NCI-H146 (cell line): ENCODE measurements at places on chromosomes 1 and 21.

- DNase-seq: peak; percentile 0
Measured at GRCh38 chr1:199135901-199136300, 497.1 kb downstream of the PTPRC start.

DNA sequence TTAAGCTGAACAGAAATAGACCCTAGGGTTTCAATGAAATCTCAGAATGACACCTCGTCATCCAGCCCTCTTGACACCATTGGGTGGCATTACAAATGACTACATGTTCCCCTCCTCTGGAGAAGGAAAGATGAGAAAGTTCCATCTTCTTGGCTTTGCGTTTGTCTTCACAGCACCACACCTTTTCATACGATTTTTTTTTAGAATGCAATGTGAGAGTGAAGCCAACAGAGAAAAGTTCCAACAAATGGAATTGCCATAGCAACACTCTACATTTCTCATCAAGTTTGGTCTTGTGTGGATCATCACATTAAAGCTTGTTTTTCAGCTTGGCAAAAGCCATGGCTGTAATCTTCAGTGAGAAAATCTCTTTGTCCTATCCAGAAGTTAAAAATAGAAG, 183.4 kb upstream of the SNX7 start:
- DNase-seq: no peak

DNA sequence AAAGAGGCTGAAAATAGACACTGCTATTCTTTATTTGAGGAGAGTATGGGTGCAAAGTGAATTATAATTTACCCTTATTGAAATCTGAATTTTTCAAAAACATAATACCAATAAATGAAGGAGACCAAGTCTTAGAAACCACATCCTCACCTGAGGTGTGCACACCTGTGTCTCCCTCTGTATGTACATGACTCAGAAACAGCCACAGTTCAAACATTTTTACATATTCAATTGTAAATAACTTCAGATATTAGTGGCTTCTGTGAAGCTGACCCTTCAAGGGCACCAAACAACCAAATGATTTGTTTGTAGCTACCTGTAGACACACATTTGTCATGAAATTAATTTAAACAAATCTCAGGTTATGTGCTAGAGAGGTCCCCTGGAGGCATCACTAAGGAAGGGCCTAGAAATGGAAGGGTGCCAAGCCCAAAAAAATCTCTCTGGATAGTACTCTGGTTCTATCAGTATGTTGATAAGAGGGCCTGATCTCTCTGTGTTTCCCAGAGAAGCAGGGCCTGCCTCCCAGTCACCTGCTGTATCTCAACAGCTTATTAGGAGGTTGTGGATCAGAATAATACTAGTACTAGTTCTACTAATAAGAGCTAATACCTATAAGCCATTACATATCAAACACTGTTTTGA, 28.1 kb downstream of the ERI3 start:
- no peak for DNase-seq

GRCh38 chr1:41536361-41536802, 51.9 kb upstream of the EDN2 start:
- DNase-seq: no peak

DNA sequence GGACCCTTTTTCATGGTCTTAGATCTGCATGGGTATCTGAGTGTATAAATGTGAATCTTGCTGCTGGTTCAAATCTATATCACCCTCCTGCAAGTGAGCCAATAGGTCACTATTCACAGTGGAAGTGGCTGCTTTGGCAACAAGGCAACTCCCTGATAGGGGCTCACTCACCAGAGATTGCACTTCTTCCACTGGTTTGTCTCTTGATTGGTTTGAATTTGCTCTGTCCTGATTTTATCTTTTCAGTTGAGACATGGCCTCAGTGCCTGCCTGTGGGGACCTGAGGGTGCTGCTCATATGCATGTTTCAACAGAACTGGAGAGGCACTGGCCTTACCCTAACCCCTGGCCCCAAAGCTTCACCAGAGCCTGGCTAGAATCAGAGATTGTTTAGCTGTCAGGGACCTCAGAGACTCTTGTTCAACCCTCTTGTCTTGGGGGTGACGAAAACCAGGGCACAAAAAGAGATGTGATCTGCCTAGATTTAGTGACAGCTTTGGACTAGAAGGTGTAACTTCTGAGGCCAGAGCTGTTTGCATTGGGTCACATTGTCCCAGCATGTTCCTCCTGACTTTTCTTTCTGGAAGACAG, 16.9 kb downstream of the AVPR1B start:
- no peak for DNase-seq

- no peak for DNase-seq
Measured at GRCh38 chr1:26114165-26114927, 2.7 kb downstream of the PDIK1L start.
